ENCODE measurements at places on chromosomes 12 and 14. TPM values are rescaled to one million over a fixed set of nuclear protein-coding genes. Genes with fewer than 3 reads are reported as not detected.

Gene TOMM20L
- not detected for total RNA-seq

Gene FOXA1
- 10.6 TPM for total RNA-seq

Gene RTL1
- 0.32 TPM for total RNA-seq

Gene ACACB
- total RNA-seq, result 7.2 TPM
